EH (cell line): ENCODE measurements at places on chromosomes 6 and 20.

DNA sequence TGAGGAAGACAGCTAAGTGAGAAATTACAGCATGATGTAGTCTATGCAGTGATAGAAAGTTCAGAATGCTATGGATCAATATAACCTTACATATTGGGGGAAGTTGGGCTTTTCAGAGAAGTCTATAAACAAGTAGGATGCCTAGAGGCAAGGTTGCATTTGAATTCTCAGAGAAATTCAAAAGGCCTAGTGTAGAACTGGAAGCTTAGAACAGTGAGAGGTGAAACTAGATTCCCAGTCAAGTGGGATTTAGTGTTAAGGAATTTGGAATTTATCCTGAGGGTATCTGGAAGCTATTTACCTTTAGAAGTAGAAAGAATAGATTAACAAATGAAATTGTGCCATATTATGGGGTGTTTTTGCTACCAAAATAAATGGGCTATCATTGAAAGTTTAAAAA, 4.3 kb downstream of the CENPW start:
- no peak for DNase-seq

- DNase-seq: no peak
These were observed 238.8 kb downstream of the HIVEP2 start for GRCh38 chr6:142706210-142706609.

DNA sequence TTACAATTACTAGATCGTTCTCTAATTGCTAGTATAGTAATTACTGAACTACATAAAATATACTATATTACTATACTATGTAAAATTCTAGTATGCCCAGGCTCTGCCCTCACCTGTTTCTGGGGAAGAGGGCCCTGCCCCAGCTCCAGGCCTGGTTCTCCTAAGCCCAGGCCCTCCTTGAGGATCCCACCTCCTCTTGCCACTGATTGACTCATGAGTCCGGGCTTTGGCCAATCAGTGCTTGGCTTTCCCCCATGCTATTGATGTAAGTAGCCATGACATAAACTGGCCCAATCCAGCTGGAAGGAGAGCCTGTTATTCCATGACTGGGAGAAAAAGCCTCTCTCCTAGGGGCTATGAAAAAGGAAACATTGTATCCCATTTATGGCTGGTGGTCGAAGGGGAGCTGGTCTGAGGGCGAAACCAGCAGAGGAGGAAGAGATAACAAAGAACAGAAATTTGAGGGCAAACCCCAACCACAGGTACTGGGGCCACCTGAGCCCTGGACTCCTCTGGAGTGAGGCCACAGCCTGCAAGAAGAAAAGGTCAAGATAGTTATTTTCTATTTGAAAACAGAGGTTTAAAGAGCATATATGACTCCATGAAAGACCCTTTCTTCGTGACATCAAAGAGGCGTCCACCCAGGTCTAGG, 129.3 kb upstream of the CD93 start:
- DNase-seq: no peak

GRCh38 chr20:31633339-31633914, 4.3 kb upstream of the COX4I2 start:
- no peak for DNase-seq

DNA sequence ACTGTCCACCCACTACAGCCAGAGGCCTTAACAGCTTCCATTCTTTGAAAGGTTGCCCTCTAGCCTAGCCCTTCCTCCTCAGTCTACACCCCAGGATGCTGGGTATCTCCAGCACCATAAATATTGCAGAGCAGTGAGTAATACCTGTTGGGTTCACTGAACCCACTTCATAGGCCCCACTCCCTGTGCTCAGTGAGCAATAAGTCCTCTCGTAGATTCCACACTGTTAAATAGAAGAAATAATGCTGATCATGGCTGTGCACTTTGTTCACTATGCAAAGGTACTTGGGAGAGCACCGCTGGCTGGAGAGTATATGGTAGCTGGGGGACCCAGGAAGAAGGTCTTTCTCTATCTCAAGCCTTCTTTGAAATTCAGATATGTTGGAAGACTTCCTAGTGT, 87.3 kb downstream of the RSPH3 start:
- no peak for DNase-seq

GRCh38 chr6:41750374-41750773, 3.2 kb upstream of the PGC start:
- DNase-seq: no peak

DNA sequence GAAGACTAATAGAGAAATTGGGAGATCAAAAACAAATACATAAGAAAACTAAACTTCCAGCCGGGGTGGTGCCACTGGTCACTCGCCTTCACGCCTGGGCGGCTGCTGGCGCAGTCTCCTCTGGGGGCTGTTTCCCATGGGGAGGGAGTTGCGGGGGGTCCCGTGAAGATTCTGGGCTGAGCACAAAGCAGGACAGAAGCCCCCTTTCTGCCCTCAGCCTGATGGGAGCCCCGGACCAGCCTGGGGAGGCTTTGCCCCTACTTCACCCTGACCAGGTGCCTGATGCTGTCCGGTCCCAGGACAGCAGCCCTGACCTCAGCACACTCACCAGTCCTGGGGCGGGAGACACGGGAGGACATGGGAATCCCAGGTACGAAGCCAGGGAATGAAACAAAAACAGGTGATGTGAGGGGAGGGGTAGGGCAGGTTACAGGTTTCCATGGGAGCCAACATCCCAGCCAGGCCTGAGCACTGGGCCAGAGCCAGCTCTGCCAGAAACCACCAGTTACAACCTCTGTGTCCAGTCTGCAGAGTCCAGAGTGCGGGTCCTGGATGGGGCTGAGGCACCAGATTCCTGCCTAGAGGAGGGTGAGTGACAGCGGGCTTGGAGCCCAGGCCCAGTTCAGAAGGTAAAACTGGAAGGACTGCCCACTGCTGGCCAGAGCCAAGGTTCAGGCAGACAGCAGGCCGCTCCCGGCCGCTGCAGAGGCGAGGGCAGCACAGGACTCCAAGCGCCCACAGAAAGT, 326.4 kb downstream of the TAF4 start:
- no peak for DNase-seq

DNA sequence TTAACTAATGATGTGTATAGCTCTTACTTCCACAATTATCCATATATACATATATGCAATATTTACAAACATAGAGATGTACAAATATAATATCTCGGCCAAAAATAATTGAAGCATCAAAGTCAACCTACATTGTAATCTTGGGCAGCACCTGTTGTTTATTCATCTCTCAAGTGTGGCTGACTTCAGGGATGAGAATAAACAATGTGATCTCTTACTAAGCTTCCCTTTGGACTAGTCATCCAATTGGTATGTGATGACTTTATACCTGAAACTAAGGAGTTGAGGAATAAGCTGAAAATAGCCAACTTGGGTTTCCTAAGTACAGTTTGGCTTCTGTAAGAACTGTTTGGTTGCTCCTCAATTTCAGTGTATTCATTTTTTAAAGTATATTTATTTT, 256.6 kb downstream of the KHDC1L start:
- peak; percentile 38 for DNase-seq

GRCh38 chr6:9272671-9273070, 837.3 kb upstream of the SLC35B3 start:
- peak; percentile 8 for DNase-seq

GRCh38 chr20:41004531-41005360, 23.9 kb upstream of the TOP1 start:
- DNase-seq: peak; percentile 17

GRCh38 chr6:145813285-145814034, 1.1 kb downstream of the FBXO30 start:
- peak; percentile 81 for DNase-seq

DNA sequence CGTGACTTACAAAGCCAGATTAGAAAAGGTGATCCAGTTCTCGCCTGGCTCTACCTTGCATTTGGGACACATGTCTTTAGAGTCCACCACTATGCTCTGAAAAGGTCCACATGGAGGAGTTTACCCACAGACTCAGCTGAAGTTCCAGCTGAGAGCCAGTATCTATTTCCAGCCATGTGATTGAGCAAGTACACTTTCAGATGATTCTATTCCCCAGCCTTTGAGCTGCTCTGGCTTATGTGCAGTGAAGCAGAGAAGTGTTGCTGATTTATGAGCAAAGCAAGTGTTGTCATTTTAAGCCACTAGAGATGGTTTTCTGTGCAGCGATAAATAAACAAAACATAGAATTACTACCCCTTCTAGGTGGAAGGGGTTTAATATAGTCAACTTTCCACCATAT, 520.8 kb upstream of the RNF217 start:
- no peak for DNase-seq

- no peak for DNase-seq
These were observed 10.3 kb upstream of the ERVFRD-1 start for GRCh38 chr6:11121851-11122250.

- DNase-seq: no peak
These were observed at the start of gene MEP1A for GRCh38 chr6:46793138-46793537. TSS of gene MEP1A (plus strand) at chr6:46793389. CDS start at chr6:46793399, 10 bp downstream.

GRCh38 chr6:149093643-149094042, 223.9 kb upstream of the TAB2 start:
- peak; percentile 89 for DNase-seq

GRCh38 chr20:3209257-3209945, at the start of gene ITPA:
TSS of gene ITPA (plus strand) at chr20:3209498. CDS start at chr20:3209552, 54 bp downstream.
- DNase-seq: peak; percentile 62

DNA sequence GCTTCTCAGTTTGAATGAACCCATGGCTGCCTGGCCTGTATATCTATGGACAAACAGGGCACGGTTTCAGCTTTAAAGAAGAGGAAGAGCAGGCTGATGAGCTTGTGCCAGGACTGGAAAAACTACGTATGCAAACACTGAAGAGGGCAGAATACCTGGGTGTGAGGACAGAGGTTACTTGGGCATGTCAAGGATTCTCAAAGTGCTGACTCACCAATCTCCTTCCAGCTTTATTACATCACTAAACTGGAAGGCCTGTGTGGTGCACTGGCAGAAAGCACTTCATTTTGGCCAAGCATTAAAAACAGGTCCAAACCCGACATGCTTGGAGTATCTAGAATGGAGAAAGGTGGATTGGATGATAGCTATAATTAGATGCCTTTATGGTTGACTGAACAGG, 95.2 kb downstream of the GMPR start:
- peak; percentile 73 for DNase-seq

DNA sequence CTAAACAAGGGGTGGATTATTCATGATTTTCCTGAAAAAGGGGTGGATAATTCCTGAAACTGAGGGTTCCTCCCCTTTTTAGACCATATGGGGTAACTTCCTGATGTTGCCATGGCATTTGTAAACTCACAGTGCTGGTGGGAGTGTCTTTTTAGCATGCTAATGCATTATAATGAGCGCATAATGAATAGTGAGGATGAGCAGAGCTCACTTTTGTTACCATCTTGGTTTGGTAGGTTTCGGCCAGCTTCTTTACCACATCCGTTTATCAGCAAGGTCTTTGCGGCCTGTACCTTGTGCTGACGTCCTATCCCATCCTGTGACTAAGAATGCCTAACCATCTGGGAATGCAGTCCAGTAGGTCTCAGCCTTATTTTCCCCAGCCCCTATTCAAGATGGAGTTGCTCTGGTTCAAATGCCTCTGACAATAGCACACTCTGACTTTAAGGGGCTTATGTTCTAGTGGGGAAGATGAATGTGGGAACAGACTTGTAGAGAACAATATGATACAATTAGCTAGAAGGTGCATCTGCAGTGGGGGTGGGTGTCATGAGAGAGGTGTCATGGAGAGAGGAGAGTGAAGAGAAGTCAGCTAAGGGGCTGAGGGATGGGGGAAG, 4.2 kb upstream of the GPR31 start:
- DNase-seq: no peak

DNA sequence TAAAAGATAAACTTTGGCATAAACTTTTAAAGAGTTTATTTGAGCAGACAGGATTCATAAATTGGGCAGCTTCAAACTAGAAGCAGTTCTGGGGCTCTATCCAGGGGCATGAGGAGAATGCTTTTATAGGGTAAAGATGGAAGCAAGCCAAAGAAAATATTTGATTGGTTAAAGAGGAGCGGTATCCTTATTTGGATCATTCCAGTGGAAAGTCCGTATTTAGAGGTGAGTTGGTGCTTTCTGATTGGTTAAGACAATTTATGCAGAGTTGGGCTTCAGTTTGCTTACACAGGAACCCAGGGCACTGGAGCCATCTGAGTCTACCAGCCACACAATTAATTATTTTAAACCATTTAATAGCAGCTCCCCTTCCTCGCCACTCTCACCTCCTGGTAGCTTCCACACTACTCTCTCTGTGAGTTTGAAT, 37.9 kb upstream of the RNF217 start:
- DNase-seq: peak; percentile 86

- DNase-seq: no peak
These were observed 15.2 kb upstream of the TAAR5 start for GRCh38 chr6:132604635-132605152.

- DNase-seq: no peak
These were observed 106.3 kb upstream of the GJE1 start for GRCh38 chr6:142026471-142026870.

GRCh38 chr6:4358414-4359107, 223.2 kb upstream of the ECI2 start:
- peak; percentile 100 for DNase-seq

DNA sequence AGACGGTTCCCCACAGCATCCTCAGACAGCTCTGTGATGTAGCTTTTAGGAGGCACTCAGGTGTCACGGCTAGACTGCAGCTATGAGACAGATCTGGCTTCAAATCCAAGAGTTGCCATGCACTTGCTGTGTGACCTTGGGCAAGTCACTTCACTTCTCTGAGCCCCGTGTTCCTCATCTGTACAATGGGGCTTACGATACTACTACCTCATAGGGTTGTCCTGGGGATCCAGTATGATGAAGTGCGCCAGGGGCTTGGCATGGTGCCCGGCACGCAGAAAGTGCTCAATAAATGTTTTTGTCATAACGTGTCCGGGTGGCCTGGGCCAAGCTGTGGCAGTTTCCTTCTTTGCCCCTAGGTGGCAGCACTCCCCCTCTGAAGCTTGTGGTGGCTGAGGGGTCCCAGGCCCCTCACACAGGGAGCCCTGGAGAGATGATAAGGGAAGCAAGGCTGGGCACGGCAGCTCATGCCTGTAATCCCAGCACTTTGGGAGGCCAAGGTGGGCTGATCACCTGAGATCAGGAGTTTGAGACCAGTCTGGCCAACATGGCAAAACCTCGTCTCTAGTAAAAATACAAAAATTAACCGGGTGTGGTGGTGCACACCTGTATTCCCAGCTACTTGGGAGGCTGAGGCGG, 19.1 kb upstream of the CHMP4B start:
- DNase-seq: peak; percentile 46

GRCh38 chr20:5173751-5174150, 46.9 kb downstream of the CDS2 start:
- DNase-seq: no peak

GRCh38 chr6:133286765-133287164, 45.6 kb downstream of the EYA4 start:
- peak; percentile 14 for DNase-seq

GRCh38 chr6:113299531-113299930, 557.6 kb upstream of the MARCKS start:
- peak; percentile 37 for DNase-seq

DNA sequence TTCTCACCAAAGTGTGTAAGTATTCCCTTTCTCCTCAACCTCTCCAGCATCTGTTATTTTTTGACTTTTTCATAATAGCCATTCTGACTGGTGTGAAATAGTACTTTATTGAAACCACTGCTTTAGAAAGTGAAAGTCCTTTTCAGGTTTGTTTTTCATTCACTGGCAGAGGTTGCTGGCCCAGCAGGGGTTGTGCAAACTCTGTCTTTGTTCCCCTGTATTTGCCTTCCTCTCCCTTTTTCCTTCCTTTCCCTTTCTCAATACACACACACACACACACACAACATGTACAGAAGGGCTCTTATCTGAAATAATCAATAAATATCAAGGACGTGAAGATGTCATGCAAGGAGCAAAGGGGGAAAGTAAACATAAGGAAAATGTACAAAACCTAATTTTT, 99.8 kb downstream of the LY86 start:
- DNase-seq: no peak
